ENCODE measurements at places on chromosomes 13 and 19.

GRCh38 chr13:87130423-87130822 is 540.7 kb upstream of the SLITRK5 start:
- no peak for DNase-seq
- no peak overlapping the region for H3K4me3 ChIP-seq
- H3K36me3 ChIP-seq, result no peaks in the 10 kb centered on the region
- H3K27ac ChIP-seq, result no peak overlapping the region
- no peaks in the 10 kb centered on the region for H3K4me1 ChIP-seq

DNA sequence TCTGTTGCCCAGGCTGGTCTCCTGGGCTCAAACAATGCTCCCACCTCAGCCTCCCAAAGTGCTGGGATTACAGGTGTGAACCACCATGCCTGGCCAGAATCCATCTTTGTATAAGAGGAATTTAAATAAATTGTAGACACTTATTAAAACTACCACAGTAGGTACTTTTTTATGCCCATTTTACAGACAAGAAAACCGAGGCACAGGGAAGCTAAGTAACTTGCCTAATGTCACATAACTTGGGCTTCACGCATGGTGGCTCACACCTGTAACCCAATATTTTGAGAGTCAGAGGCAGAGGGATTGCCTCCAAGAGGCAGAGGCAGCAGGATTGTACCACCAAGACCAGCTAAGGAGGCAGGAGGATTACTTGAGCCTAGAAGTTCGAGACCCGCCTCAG is 22.7 kb upstream of the CALM3 start:
- no peak overlapping the region for H3K27ac ChIP-seq
- H3K27me3 ChIP-seq, result no peaks in the 10 kb centered on the region
- H3K36me3 ChIP-seq, result no peaks in the 10 kb centered on the region
- DNase-seq, result no peak

DNA sequence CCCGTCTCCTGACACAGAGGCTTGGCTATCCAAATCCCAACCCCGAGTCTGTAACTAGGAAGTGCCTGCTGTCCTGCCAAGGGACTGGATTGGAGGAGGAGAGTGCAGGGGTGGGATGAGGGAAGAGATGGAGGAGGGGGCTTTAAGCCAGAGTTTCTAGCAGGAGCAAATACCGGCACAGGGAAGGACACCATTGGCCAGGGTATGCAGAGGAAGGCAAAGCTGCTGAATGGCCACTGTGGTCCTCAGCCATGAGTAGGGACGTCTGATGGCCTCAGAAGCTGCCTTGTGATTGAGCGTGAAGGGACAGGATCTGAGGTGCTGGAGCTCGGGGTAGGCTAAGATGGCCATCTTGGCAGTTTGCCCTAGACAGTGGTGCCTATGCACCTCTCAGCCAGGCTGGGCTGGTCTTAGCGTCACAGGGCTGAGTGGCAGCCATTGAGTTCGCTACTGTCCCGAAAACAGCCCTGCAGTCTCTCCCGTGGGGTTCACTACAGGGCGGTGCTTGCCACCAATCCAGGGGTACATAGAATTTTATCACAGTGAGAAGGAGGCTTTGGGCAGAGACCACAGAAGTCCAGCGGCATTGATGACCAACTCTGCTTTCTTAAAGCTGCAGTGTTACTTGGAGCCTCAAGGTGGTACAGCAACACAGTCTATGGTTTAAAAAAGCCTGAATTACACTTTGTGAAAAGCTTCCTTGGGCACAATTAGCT is 61.8 kb downstream of the AKAP11 start:
- H3K4me1 ChIP-seq, result no peaks in the 10 kb centered on the region
- DNase-seq, result no peak
- no peaks in the 10 kb centered on the region for H3K27me3 ChIP-seq

DNA sequence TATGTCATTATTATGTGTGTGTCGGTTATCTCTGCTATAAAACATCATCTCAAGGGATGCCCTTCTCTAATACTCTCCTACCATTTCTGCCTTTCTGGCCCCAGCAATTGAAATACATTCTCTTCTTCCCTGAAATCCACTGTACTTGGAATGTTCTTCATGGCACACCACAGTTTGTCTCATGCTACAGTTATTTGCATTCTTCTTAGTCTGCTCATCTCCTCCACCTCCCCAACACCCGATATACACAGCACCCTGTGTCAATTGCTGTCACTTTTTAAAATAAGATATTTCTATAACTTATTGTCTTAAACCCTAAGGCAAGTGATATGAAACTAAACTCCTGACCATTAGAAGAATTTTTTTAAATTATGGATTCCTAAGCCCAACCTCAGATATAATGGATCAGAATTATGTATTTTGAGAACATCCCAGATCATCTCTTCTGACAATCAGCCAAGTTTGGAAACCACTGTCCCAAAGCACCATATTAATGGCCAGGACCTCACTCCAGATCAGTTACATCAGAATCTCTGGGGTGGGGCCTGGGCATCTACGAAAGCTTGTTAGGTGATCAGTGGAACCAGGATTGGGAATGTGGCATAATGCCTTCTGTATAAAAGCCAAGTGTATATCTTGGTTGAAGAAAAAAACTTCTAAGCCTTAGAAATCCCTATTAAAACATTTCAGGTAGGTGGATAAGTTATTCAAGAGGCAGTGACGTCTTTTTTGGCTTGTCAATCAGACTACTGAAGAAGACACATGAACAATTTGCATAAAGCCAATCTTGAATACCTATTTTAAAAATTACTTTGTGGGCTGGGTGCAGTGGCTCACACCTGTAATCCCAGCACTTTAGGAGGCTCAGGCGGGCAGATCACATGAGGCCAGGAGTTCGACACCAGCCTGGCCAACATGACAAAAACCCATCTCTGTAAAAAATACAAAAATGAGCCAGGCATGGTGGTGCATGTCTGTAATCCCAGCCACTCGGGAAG is 30.0 kb upstream of the KBTBD7 start:
- no peak for DNase-seq
- H3K27me3 ChIP-seq, result no peaks in the 10 kb centered on the region
- no peak overlapping the region for H3K27ac ChIP-seq
- H3K36me3 ChIP-seq, result peaks cover 2% of the 10 kb centered on the region
- H3K4me3 ChIP-seq, result no peak overlapping the region

DNA sequence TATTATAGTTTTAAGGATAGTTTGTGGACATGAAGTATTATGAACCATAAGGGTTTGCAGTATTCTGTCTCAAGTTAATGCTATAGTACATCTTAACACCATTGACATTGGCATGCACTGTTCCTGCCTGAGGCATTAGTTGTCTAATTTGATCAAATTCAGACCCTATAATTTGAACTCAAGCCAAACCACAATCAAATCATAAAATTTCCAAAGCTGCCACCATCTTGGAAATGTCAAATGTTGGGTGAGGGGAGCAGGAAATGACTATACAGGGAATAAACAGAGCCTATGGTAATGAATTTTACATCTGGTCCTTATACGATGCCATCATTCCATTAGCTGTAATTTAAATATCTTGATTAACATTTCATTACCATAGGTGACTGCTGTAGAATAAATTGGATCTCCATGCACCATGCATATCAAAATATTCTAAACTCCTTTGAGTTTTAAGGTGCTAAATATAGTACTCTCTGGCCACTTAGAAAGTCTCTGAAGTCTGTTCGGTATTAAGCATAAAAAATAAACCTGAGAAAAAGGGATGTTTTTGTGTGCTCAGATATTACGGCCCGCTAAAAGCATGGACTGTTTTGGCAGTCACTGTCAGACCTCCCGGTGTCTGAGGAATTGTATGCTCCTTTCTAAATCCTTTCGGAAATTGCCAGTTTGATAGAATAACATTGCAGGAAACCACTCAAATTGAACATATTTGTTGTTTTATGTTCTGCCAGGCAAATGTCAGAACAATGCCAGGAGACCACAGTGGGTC is 257.7 kb downstream of the SPRY2 start:
- no peak overlapping the region for H3K4me3 ChIP-seq
- peaks cover 8% of the 10 kb centered on the region for H3K4me1 ChIP-seq
- peak overlapping the region; percentile 71 for H3K27ac ChIP-seq
- no peaks in the 10 kb centered on the region for H3K27me3 ChIP-seq
- DNase-seq, result no peak

GRCh38 chr13:48167866-48168265 is 65.1 kb upstream of the ITM2B start:
- no peak overlapping the region for H3K27ac ChIP-seq
- H3K4me3 ChIP-seq, result no peak overlapping the region
- H3K36me3 ChIP-seq, result no peaks in the 10 kb centered on the region
- no peaks in the 10 kb centered on the region for H3K27me3 ChIP-seq
- peaks cover 1% of the 10 kb centered on the region for H3K4me1 ChIP-seq
- DNase-seq, result no peak

DNA sequence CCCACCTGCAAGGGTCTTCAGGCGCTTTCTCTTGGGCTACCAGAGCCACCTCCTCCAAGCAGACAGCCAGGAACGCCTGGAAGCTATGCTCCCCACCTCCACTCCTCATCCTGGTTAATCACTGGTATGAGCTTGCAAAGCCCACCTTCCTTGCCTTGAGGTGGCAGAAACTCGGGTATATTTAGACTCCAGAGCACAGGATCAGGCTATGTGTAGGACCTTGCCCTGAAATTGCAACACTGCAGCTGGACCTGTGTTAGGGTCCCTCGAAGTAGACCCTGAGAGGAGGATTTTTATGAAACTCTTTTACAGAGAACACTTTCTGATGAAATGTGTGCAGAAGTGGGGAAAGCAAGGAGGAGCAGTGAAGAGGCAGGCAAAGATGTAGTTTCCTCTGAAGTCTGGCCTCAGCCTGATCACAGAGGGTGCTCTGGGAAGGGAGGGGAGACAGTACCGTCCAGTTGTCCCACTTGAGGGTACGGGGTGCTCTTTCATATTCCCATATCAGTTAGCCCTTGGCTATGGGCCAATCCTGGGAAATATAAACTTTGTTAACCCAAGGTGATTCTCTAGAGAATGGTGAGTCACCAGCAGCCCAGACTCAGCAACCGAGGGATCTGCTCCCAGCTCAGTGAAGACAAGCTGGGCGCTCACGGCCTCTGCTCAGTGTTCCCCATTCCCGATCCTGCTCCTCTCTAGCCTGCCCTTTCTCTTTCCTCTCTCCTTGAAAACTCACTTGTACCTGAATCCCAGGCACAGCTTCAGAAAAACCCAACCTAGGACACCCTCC is 157.9 kb downstream of the UQCRFS1 start:
- H3K4me1 ChIP-seq, result no peaks in the 10 kb centered on the region
- no peak overlapping the region for H3K27ac ChIP-seq
- no peaks in the 10 kb centered on the region for H3K36me3 ChIP-seq
- no peak overlapping the region for H3K4me3 ChIP-seq

DNA sequence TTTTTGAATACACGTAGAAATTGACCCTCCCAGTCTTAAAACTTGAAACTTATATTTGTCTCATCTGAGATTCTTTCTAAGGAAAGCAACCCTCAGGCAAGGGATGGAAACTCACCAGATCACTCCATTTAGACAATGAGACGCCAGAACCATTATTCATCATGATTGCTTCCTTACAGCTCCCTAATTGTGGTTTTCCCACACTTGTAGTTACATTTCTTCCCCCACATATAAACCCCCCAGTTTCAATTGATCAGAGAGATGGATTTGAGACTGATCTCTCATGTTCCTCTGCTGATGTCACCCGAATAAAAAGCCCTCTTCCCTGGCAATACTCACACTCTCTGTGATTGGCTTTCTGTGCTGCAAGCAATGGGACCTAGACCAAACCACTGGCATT is 197.9 kb upstream of the STARD13 start:
- H3K4me3 ChIP-seq, result no peak overlapping the region
- DNase-seq, result no peak
- no peak overlapping the region for H3K27ac ChIP-seq
- no peaks in the 10 kb centered on the region for H3K27me3 ChIP-seq

DNA sequence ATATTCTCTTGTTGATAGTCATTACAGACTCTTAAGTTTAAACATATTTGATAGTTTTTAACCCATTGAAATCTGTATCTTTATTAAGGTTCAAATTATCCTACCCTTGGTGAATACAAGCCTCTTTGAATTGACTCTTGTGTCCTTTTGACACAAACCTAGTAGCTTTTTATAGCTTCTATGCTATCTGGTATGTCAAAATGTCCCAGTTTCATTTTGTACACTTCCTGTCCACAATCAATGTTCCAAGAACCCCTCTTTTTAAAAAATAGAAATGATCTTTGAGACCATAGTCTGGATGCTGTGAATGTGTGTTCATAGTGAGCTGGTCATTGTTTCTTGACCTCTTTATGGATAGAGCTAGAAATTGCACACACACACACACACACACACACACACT is 39.2 kb upstream of the FGF14 start:
- no peaks in the 10 kb centered on the region for H3K4me1 ChIP-seq
- H3K27me3 ChIP-seq, result no peaks in the 10 kb centered on the region
- no peak overlapping the region for H3K4me3 ChIP-seq
- no peaks in the 10 kb centered on the region for H3K36me3 ChIP-seq

DNA sequence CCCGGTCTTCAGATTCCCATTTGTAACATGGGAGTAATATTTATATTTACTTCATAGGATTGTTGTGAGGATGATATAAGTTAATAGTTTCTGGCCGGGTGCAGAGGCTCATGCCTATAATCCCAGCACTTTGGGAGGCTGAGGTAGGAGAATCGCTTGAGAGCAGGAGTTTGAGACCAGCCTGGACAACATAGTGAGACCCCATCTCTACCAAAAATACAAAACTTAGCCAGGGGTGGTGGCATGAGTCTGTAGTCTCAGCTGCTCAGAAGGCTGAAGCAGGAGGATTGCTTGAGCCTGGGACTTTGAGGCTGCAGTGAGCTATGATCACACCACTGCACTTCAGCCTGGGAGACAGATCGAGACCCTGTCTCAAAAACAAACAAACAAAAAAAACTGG is 11.2 kb downstream of the CATSPERG start:
- H3K27me3 ChIP-seq, result no peaks in the 10 kb centered on the region
- no peak for DNase-seq
- no peak overlapping the region for H3K4me3 ChIP-seq
- no peaks in the 10 kb centered on the region for H3K4me1 ChIP-seq

GRCh38 chr13:99977334-99977911 is 4.2 kb upstream of the ZIC2 start:
- no peak overlapping the region for H3K4me3 ChIP-seq
- H3K36me3 ChIP-seq, result no peaks in the 10 kb centered on the region
- no peaks in the 10 kb centered on the region for H3K4me1 ChIP-seq
- H3K27me3 ChIP-seq, result no peaks in the 10 kb centered on the region
- H3K27ac ChIP-seq, result no peak overlapping the region
- DNase-seq, result no peak
